ELR (cell line): ENCODE measurements at places on chromosomes 11 and 22.
A peak's percentile ranks its signal among the peaks of the same experiment; 100 is the strongest.

GRCh38 chr11:32435511-32435941 is at the start of gene WT1:
Gene WT1 (minus strand): TSS chr11:32435539.
- no peak for DNase-seq

- DNase-seq = peak; percentile 71
Measured at GRCh38 chr11:46489656-46490560, 98.3 kb upstream of the CHRM4 start.

GRCh38 chr11:70410276-70411205 is 12.2 kb downstream of the CTTN start:
- DNase-seq = no peak

DNA sequence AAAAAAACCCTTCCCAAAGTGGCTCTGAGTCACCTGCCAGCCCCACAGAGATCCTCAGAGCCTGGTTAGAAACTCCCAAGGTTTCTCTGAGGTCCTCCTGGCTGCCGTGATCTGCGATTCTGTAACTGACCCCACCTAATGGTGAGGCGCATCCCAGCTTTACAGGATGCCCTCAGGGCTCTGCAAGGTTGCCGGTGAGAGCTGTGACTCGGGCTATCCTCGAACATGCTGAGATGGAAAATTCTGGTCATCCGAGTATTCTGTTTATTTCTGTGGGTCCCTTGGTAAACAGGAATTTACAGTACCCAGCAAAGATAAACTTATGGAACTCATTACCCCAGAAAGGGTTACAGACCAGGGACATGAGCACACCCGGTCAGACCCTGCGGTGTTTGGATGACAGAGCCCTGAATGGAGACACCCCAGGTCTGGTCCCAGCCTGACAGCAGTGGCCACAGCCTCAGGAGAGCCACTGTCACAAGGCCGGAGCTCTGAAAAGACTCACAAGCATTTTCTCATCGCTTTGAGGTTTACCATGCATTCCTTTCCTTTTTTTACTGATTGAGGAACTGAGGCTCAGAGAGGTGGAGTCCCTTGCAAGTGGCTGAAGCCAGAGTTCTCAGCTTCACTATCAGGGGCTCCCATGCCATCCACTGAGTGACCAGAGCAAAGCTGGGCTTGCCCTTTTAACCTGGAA is 22.2 kb downstream of the LIF start:
- DNase-seq = peak; percentile 91

DNA sequence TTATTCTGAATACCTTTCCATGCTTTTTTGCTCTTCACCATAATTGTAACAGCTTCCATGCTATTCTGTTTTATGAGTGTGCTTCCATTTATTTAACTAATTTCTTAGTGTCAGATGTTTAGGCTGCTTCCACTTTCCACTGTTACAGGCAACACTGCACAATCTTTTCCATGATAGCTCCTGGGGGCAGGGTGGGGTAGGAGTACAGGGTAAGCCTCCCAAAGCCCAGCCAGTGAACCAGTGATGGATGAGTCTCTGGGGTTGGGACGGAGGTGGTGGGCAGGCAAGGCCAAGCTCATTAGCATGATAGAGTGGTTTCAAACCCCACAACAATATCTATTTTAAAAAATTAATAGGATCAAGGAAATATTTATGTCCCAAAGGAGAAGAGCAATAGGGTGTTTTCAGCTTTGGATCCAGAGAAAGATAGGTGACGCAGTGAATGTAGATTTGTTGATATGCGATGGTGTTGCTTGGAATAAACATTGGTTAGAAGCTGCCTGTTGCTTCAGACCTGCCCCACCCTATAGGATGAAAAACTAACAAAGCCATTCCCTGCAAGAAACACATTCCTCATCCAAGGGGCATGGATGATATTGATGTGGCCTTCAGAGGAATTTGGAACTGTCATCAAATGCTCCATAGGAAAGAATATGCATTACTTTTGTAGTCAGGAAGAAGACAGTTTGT is 17.1 kb upstream of the ELF5 start:
- no peak for DNase-seq

- DNase-seq = no peak
Measured at GRCh38 chr11:3815845-3816244, 7.5 kb downstream of the PGAP2 start.

DNA sequence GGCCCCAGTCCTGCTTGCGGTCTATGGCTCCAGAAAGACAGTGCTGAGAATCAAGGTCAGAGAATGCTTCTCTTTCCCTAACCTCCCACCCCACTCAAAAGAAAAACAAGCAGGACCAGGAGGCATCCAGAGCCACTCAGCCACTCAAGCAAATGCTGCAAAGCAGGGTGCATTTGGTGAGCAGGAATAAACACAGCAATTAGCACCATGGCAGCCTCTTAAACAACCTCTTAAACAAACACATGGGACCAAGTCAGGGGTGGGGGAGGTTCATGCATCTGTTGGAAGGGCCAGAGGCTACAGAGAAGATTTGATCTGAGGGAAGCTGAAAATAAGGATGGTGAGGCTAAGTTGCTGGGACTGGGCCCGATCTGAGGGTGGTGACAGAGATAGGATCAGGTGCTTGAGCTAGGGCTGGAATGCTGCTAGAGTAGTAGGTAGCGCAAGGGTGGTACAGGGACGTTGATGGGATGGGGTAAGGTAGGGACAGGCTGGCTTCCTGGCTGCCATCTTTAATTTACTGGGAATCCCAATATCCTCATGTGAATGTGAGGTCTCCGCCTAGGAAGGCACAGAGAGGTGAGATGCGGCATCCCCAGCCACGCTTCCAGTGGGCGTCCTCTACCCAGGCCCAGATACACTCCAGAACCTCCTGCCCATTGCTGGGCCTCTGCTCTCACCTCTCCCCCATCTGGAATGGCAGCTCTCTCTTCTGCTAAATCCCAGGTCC is 26.6 kb upstream of the LMO1 start:
- DNase-seq = no peak

DNA sequence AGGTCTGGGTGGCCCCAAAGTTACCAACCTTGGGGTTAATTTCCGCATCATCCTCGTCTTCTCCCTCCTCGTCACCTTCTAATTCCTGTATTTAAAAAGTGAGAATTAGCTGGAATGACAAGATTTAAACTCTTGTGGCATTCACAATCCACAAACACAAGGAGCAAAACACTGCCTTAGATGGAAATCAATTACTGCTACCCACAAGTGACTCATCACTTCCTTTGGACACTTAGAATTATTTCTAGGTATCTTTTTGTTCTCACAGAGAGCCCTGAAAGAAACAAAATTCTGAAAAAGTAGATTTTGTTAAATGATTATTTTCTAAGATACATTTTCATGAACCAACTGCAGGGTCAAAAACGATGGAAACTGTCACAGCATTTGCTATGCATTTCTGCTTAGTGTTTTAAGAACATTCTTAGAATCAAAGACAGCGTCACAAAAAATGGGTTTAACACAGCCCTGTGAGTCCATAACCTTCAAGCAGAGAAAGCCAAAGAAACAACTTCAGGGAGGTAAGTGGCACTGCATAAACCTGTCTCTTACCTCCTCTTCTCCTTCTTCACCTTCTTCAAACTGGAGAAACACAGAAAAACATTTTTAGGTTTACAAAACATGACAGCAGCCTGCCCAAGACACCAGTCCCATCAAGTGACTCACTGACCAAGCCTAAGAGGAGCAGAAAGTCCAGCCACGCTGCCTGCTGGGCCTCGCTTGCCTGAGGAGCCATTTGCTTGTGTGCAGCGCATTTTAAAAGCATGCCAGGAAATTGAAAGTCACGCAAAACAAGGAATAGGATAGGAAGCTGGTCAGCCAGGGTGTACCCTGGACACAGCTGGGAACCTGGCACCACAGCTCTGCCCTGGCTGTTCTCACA is 22.3 kb upstream of the PHLDA2 start:
- peak; percentile 89 for DNase-seq

- DNase-seq = no peak
Measured at GRCh38 chr11:94583866-94584500, 16.8 kb downstream of the PIWIL4 start.
